HuH-7 (cell line): ENCODE measurements at places on chromosomes 13 and 19.

- DNase-seq = no peak
Measured at GRCh38 chr19:7509625-7510024, 6.3 kb upstream of the ZNF358 start.

- DNase-seq = no peak
Measured at GRCh38 chr13:113460599-113460998, 7.3 kb upstream of the ADPRHL1 start.

DNA sequence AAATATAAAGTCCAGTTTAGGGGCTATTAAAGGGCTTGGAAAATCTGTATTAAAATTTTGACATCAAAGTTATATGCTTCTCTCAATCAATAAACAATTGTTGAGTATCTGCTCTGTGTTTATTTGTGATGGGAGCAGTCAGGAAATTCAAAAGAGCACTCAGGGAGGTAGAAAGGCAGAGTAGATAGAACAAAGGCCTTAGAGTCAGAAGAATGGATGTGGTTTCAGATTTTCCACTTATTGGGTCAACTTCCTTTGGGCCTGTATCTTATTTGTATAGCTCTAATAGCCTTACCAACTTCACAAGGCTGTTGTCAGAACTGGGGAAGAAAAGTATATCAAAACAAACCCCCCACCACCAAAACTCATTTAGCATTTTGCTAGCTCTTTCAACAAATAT, 302.6 kb downstream of the SPRY2 start:
- no peak for DNase-seq

- no peak for DNase-seq
Measured at GRCh38 chr19:50796128-50796633, 6.0 kb downstream of the ACP4 start.

DNA sequence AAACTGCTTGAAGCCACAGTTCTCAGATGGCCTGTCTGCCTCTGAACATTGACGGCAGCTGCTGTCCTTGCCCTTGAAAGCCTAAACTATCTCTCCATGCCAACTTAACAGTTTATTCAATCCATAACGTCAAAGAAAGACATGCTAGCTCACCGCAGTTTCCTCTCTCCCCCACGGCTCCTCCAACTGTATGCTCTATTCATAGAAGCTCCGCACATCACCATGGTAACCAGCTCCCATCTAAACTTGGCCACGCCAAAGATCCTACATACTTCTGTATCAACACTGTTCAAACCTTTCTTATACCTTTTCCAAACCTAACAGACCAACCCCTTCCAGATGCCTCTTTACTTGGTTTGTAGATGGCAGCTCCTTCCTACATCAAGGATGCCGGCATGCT, 48.6 kb downstream of the ZNF91 start:
- DNase-seq = no peak

GRCh38 chr13:57739543-57740190, 108.1 kb downstream of the PCDH17 start:
- DNase-seq = no peak
